ENCODE measurements at places on chromosomes 7 and 10. TPM values are rescaled to one million over a fixed set of nuclear protein-coding genes. Genes with fewer than 3 reads are reported as not detected.

DNA sequence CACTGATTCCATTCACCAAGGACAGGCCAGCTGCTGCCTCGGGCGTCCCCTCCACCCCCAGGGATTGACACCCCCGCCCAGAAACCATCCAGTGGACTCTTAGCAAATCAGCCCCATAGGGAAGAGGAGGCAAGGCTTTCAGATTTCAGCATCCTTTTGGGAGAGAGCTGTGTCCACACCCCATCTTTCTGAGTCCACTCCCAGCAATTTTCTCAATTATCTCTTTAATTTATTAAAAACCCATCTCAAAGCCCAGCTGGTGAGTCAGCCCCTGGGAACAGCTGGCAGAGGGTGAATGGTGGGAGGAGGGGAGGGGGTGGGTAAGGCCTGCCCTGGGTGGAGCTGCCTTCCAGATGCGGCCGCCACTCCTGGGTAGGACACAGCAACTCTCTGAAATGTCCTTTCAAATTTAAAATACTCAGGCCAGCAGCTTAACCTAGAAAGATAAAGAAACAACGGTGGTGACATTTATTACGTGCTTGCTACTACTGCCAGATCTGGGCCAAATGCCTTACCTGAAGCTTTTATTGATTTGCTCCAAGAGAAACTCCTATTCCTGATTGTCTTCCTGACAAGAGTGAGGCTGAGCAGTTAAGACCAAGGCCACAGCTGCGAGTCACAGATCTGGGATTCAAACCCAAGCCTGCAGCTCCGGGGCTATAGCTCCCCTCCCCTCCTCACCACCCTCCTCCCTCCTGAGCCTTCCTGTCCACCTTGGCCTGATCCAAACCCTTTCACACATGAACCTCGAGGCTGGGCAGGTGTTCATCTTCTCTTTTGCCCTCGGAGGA lies 120.4 kb downstream of the RGS10 start:
- peaks cover 7% of the 10 kb centered on the region for H3K36me3 ChIP-seq
- H3K27me3 ChIP-seq = no peaks in the 10 kb centered on the region
- no peak overlapping the region for H3K27ac ChIP-seq
- H3K4me1 ChIP-seq = no peaks in the 10 kb centered on the region
- DNase-seq = no peak
- no peak overlapping the region for H3K4me3 ChIP-seq

- no peaks in the 10 kb centered on the region for H3K36me3 ChIP-seq
- H3K4me3 ChIP-seq = no peak overlapping the region
- no peaks in the 10 kb centered on the region for H3K4me1 ChIP-seq
- DNase-seq = no peak
- H3K27me3 ChIP-seq = no peaks in the 10 kb centered on the region
These were observed 97.2 kb downstream of the COBL start for GRCh38 chr7:51219261-51219988.

DNA sequence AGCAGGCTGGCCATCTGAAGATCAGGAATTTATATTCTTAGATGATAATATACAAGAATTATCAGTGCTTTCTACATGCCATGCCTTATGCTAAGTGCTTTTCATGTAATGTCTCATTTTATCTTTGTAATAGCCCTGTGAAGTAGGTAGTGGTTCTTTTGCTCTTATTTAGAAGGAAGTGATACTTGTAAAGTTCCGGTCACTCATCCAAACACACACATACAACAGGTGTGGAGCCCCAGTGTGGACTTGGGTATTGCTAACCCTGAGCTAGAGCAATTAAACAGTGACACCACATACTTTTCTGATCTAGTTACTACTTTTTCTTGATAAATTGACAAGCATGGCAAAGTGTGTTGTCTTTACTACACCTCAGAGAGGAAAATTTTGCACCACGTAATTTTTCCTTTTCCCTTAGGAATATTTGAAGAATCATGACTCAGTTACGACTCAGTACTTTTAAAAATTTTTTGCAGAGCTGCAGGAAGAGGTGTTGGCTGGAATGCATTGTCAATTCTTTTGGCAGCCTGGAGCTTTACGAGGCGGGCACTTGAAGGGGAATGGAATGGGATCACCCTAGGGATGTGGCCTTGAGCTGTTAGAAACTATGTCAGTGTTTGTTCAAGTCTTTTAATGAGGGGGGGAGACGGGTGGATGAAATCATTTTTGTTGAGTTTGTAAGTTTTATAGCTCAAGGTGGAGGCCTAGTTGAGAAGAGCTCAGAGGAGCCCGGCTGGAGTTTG lies 212.5 kb upstream of the CELF2 start:
- H3K36me3 ChIP-seq = no peaks in the 10 kb centered on the region
- no peak overlapping the region for H3K27ac ChIP-seq
- no peak overlapping the region for H3K4me3 ChIP-seq
- no peak for DNase-seq

DNA sequence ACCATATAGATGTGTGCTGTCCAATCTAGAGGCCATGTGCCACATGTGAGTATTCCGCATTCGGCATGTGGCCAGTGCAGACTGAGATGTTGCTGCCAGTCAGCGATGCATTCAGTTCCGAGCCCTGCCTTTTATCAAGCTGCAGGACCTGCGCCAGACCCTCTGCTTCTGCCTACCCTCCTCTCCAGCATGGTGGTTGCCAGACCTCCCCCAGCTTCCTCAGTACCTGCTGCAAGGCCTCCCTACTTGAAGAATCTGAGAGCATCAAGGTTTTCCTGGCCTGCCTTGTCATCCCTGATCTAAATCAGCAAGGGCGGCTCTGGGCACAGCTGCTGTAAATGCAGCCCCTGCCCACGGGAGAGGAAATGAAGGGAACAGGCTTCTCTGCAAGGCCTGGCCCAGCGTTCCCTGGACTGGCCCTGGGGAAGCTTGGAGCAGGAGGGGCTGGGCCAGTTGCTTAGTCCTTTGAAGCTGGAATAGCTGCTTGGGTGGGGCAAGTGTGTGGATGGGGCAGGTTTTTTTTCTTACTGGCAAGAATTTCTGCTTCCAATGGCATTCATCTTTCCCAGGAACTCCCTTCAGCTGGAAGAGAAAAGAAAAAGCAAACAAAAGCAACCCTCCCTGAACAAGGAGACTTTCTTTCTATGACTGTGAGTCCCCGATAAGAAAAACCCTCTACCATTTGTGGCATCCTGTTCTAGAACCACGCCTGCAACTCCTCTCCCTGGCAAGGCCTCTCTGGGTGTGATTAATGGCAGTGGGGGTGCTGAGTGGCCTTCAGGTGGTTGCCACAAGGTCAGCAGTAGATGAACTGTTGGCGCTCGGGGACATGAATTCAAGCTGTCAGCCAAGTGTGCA lies 93.0 kb downstream of the NHLRC2 start:
- H3K36me3 ChIP-seq = no peaks in the 10 kb centered on the region
- peaks cover 11% of the 10 kb centered on the region for H3K27me3 ChIP-seq
- no peak overlapping the region for H3K4me3 ChIP-seq

DNA sequence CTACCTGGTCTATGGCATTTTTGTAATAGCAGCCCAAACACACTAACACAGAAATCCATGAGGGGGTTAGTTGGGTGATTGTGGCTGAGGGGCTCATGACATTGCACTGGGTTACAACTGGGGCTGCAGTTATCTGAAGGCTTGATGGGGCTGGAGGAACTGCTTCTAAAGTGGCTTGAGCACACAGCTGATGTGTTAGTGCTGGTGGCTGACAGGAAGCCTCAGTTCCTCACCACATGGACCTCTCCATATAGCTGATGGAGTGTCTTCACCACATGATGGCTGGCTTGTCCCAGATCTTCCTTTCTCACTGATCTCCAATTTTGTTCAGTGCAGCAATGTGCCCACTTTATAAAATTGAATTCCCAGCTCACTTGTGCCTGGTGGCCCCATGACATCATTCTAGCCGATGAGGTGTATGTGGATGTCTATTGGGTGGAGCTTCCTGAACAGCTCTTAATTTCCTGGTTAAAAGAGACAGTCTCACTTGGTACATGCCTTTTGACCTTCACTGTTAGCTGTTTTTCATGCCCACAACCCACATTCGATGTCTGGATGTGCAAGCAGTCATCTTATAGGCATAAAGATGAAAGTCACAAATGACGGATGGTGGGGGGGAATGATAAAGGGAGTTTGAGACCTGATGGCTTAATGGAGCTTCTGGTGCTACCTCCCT lies 166.9 kb upstream of the BMPER start:
- no peak for DNase-seq
- no peak overlapping the region for H3K4me3 ChIP-seq
- no peaks in the 10 kb centered on the region for H3K4me1 ChIP-seq
- no peaks in the 10 kb centered on the region for H3K27me3 ChIP-seq
- H3K36me3 ChIP-seq = no peaks in the 10 kb centered on the region
- H3K27ac ChIP-seq = no peak overlapping the region

DNA sequence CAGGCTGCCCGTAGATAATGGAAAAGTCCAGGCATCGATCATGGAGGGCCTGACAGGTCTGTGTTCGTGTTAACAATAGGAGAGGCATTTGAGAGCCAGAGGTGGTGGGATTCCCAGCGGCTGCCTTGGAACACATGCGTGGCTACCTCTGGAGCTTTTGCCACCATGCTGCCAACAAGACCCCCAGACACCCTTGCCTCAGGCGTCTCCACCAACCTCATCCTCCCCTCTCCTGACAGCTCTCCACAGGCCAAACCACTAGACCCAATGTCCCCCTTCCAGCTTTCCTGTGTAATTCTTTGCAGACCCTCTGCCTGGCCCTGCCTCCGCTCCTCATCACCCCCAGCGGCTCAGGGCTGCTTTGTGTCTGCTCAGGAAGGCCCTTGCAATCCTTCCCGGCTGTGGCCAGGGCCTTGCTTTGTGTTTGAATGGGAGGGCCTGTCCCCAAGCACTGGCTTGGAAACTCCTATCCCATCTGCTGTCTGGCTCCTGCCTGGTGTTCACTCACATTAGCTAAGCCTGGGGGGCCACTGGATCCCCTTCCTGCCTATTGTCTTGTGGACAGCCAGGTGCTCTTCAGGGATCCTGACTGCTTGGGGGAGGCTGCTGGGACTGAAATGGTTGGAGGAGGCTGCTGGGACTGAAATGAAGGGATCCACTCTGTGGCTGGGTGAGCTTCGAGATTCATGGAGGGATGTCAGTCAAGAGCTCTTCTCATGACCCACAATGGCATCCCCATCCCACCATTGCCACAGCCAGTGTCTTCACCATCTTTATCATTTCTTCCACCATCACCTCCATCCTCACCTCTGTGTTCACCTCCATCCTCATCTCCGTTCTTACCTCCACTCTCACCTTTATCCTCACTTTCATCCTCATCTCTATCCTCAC lies 60.8 kb upstream of the ELN start:
- no peak overlapping the region for H3K4me3 ChIP-seq
- H3K36me3 ChIP-seq = no peaks in the 10 kb centered on the region
- no peak for DNase-seq
- H3K27ac ChIP-seq = no peak overlapping the region

DNA sequence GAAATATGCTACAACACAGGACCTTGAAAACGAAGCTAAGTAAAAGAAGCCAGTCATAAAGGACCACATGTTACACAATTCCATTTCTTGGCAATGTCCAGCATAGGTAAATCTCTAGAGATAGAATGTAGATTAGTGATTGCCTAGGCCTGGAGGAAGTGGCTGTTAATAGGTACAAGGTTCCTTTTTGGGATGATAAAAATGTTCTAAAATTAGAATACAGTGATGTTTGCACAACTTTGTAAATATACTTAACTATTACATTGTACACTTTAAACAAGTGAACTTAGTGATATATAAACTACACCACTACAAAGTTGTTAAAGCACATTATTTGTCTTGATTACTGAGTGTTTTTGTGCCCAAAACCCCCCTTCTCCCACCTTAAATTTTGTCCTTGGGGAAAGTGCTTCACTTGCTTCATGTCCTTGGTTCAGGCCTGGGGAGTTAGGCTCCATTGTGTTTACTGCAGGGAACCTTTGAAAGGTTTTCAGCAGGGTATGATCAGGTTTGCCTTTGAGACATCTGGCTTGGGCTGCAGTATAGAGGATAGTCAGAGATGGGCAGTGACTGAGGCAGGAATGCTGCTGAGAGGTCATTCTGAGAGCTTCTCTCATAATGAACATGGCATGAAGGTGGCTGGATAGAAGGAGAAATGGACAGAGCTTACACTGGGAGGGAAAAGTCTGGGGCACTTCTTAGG lies 1052.6 kb downstream of the REEP3 start:
- no peaks in the 10 kb centered on the region for H3K4me1 ChIP-seq
- no peaks in the 10 kb centered on the region for H3K27me3 ChIP-seq
- H3K27ac ChIP-seq = no peak overlapping the region
- no peaks in the 10 kb centered on the region for H3K36me3 ChIP-seq
- H3K4me3 ChIP-seq = no peak overlapping the region

Gene ELFN1
- total RNA-seq = not detected

- no peak overlapping the region for H3K27ac ChIP-seq
- peaks cover 9% of the 10 kb centered on the region for H3K27me3 ChIP-seq
- H3K36me3 ChIP-seq = no peaks in the 10 kb centered on the region
These were observed 2.7 kb upstream of the CALML5 start for GRCh38 chr10:5502061-5502521.

Gene OIT3
- total RNA-seq = not detected

Gene ENKUR
- not detected for total RNA-seq

Gene GPR26
- not detected for total RNA-seq

Gene EPO
- not detected for total RNA-seq

Gene CALCR
- not detected for total RNA-seq

DNA sequence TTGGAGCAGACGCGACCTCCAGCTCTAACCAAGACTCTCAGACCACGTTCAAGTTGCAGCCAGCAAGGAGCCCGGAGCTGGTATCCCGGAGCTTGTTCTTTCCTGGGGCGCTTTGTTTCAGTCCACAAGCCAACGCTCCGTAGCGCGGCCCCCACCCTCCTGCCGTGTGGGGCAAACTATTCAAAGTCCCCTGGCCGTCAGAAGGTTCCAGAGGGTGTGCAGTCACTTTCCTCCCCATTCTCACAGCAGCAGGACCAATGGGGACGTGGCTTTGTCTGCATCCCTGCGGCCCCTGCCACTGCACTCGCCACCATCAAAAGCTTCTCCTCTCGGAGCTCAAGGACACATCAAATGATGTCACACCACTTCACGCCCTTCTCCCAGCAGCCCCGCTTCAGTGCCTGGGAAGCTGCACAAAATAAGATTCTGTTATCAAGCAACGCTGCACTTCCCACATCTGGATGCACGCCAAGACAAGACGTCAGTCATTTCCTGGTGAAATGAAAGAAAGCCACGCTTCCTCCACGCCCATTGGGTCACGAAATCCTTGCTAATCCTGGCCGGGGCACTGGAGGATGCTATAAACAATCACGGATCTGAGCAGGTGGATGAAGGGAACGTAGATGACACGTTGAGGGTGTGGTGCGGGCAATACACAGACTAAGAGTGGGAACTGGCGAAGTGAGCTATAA lies 348.2 kb downstream of the PTPRN2 start:
- H3K27ac ChIP-seq = no peak overlapping the region
- H3K4me1 ChIP-seq = no peaks in the 10 kb centered on the region
- no peaks in the 10 kb centered on the region for H3K27me3 ChIP-seq

DNA sequence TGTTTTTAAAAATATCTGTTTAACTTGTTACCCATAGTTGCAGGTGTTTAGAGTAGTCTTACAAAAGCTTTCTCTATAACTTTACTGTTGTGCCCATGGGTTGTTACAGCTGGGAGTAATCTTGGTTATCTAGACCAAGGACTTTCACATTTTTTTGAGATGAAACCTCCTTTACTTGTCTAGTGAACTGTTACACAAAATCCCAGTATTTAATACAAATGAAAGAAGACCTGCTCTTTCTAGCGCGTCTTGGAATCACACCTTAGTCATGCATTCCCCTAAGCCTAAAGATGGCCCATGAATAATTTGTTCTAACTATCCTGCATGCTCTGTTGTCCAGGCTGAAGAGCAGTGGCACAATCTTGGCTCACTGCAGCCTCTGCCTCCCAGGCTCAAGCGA lies 38.0 kb downstream of the CSGALNACT2 start:
- no peaks in the 10 kb centered on the region for H3K27me3 ChIP-seq
- peaks cover 79% of the 10 kb centered on the region for H3K36me3 ChIP-seq
- no peak overlapping the region for H3K4me3 ChIP-seq
- peaks cover 20% of the 10 kb centered on the region for H3K4me1 ChIP-seq
- DNase-seq = no peak

GRCh38 chr7:127393368-127394058 lies 1.0 kb upstream of the ZNF800 start:
- peak overlapping the region; percentile 98 for H3K27ac ChIP-seq
- H3K27me3 ChIP-seq = peaks cover 4% of the 10 kb centered on the region
- peak overlapping the region; percentile 100 for H3K4me3 ChIP-seq
- peaks cover 27% of the 10 kb centered on the region for H3K36me3 ChIP-seq

Measured in activated CD4-positive, alpha-beta T cell treated with anti-CD3 and anti-CD28 coated beads, Interleukin-2, amount 10 ng/mL, durations not matched to agents 7 days and 5 days (primary cell).